ENCODE measurements at places on chromosomes 7 and 10.

DNA sequence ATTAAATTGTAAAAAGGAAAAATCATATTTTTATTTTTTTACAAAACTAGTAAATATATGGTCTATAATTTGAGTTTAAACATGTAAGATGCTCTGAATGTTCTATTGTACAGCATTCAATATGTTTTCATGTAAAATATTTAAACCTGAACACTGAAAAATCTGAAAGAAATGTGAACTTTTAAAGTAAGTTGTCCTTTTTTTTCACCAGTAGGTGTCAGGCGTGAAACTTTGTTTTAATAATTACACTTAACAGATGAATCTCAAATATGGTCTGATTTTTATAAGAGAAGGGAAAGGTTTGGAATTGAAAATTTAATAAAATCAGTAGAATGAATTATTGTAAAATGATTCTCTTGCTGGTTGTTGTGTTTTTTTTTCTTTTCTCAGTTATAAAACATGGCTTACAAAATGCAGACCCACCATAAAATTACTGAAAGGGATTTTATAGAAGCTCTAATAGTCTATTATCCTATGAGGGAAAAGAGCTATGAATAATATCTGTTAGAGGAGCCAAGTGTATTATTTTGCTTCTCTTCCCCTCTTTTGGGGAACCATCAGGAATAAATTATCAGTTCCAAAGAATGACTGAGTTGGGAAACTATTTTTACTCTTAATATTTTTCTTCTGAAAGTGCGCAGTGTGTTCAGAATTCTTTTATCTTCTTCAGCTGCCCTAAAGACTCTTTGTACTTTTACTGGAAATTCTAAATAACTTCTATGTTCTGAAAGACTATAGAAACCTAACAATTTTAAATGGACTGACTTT, 217.7 kb upstream of the FZD1 start:
- no peak for DNase-seq

DNA sequence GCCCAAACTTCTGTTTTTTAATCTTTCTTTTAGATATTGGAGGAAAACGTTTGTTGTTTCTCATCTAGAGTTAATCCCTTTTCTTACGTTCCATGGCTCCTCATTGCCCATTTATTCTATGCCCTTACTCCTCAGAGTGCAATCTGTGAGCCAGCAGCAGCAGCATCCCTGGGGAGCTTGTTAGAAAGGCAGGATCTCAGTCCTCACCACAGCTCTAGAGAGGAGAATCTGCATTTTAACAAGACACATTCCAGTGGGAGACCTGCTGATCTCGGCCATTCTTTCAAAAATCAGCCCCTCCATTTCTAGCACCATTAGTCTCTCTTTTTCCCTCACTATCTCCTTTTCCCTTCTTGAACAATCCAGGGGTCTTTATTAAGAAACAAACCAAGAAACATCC, 84.4 kb upstream of the NOBOX start:
- DNase-seq, result no peak

DNA sequence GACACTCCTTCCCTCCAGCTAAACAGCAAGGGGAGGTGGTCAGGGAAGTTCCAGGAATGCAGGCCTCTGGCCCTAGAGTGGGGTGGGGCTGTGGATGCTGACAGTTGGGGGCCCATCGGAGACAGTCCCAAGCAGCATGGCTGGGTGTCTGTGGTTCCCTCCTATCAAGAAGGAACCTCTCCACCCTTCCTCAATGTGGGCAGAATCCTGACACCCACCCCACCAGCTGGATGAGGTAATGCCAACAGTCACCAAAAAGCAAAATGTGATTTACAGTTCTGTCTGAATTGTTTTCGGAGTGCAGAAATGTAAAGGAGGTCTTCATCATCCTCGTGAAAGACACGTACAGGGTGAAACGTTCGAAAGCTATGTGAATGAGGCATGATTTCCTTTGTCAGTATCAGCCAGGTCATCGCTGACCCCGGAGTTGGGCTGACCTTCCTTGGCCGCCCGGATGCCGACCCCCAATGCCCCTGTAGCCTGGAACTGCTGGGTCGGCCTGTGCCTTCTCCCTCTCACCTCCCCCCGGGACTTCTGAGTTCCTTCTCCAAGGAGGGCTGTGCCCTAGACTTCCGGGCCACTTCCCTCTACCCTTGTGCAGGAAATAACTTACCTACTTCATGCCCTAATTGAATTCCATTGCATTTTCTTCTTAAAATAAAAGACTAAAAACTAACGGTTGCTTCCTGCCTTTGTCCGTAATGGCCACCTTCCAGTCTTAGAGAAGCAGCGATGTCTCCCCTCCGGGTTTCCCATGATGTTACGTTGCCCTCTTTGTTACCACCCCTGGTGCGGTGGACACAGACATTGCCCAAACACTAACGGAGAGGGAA, 24.5 kb downstream of the FOXK1 start:
- no peak for DNase-seq

GRCh38 chr7:80772347-80772993, 134.0 kb downstream of the CD36 start:
- DNase-seq, result no peak

- DNase-seq, result no peak
These were observed 19.5 kb upstream of the GNA12 start for GRCh38 chr7:2863461-2864066.

DNA sequence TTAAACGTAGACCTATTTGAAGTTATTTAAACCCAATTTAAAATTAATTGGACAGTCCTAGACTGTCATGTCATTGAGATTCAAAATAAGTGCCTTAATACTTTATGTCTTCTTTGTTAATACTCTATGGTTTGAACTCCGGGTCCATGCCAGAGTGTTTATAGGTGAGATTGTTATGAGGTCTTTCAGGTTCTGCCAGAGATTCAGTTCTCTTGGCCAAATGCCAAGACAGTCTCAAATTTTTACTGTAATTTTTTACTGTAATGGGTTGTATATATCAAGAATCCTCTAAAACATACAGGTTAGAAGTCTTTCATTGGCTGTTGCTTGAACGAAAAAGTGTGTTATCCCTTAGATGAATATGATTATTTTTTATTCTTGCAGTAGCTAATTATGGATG, 3.9 kb downstream of the ADD3 start:
- no peak for DNase-seq

DNA sequence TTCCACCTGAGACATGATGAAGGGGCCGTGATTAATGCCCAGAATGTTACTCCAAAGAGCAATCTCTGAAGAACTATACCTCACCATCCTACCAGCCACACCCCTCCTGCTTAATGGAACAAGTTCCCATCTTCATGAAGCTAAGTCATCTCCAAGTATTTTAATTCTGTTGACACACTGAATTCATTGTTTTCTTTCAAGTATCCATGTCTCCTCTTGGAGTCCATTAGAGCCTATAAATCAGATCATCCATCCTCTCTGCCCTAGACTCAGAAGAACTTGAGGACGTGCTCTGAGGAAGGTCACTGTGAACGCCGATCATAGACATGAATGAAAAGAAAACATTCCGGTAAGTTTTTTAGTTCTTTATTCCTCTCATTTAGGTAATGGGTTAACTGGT, 126.8 kb downstream of the RSU1 start:
- no peak for DNase-seq

DNA sequence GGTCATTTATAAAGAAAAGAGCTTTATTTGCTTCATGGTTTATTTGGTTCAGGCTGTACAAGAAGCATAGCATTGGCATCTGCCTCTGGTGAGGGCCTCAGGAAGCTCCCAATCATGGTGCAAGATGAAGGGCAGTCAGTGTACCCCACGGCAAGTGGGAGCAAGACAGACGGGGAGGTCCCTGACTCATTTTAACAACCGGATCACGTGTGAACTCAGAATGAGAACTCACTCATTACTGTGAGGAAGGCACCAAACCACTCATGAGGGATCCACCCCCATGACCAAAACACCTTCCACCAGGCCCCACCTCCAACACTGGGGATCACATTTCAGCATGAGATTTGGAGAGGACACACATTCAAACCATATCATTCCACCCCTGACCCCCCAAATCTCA, 15.7 kb upstream of the CRYGN start:
- no peak for DNase-seq
